IPS-NIHi11 (cell line): ENCODE measurements at places on chromosomes 3 and 15.

DNA sequence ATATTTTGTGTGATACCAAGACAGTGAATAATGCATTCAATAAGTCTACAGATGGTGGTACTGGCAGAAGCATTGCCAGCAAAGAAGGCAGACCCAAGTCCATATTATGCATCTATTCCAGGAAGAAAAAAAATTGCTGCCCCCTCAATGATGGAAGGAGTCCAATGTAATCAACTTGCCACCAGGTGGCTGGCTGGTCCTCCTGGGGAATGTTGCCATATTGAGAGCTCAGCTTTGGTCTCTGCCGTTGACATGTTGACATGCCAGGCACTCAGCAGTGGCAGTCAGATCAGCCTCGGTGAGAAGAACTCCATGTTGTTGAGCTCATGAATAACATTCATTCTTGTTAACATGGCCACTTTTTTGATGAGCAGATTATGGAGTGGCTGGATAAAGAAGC is 298.5 kb downstream of the IGSF11 start:
- no peak for DNase-seq

DNA sequence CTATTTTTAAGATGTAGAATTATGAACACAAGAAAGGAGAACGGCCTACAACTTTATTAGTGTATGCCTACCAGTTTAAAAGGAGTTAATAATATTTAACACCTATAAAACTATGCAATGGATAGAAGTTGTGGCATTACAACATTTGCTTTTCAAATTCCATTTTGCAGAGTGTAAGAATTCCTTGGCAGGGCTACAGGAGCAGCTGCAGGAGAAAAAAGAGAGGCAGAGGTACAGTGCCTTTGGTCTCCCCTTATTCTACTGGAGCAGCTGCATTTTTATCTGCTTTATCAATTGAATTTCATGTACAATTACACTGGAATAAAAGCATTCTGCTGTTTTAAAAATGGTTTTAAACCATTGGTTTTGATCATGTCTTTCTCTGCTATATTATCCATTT is 145.7 kb upstream of the KCNH8 start:
- DNase-seq, result no peak

DNA sequence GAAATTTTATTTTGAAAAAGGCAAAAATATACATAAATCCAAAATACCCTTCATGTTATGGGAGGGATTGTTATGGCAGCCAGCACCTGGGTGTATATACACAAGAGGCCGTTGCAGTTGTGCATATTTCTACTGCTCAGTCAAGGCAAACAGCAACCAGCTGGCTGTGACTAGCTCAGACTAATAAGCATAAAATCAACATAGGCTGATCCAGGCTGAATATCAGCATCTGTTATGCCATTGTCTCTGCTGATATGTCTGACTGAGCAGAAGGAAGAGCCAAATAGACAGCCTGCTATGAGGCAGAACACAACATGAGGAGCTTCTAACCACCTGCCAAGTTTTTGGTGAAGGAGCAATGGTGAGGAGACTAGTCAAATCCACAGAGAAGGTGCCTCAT is 457.5 kb upstream of the ALCAM start:
- no peak for DNase-seq

- DNase-seq, result no peak
These were observed 2.1 kb downstream of the IDH2 start for GRCh38 chr15:90099868-90100831.

DNA sequence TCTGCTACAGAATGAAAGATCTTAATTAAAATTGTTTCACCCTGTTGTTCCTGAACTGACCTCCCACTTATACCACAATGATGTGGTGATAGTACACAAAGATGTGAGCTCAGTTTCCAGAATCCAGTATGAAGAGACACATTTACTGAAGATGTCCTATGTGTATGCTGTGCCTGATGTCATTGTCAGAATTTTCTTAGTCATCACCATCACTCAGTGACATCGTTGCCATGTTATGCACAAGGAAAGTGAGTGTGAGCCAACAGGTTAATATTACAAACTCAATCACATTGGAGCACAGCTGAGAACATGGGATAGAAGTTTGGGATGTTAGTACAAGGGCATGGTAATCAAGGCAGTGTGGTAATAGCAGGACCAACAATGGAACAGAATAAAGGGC is 199.7 kb upstream of the CHRNA7 start:
- no peak for DNase-seq

DNA sequence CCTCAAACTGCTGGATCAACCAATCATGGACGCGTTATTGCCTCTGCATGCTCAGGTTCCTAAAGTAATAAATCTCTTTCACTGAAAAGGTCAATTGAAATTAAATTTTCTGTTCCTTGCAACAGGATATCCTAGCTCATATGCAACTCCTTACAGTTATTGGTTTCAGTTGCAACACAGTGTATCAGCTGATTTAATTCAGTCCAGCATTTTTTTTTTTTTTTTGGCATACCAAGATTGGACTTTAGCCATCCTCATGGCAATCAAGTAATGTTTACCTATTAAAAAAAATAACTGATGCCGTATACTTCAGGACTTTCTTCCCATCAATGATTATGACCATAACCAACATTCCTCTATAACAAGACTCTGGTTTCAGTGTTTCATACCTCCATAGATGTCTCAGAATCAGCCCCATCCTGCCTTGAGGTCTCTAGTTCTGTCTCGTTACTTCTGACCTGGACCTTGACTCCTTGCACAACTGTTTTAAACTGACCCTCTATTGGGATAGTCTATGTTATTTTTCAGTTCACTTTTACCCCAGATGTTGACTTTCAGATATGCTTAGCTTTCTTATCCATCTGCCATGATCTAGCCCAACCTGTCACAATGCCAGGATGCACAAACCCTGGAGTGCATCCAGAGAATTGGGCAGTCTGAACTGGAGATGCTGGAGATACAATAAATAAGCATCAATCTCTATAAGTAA is 265.0 kb upstream of the GADL1 start:
- no peak for DNase-seq

DNA sequence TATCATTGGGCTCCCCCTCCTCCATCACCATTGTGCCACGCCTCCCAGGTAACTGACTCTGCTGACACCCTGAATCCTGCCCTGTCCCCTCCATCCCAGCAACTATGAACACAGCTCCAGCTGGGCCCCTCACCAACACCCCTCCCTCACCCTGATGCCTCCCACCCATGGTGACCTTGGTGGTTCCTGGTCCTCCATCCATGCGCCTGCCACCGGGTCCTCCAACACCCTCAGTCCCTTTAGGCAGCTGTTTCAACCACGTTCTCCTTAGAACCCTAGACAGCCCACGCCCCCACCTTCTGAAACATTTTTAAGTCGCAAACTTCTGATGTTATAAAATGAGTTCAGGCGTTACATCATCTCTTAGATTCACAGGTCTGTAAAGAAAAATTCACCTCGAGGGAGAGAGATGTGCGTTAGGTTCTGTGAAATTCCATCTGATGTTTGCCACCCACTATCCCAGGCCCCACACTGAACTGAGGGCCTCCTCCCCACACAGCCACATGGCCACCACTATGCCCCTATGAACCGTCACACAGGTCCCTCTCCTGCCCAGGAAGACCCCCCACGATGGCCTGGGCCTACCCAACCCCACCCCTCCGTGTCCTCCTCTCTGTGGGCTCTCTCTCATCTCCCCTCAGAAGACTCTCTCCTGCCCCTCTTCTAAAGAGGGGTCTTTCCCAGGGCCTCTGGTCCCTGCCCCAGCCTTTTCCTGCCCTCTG is 29.8 kb downstream of the PCSK6 start:
- DNase-seq, result no peak

DNA sequence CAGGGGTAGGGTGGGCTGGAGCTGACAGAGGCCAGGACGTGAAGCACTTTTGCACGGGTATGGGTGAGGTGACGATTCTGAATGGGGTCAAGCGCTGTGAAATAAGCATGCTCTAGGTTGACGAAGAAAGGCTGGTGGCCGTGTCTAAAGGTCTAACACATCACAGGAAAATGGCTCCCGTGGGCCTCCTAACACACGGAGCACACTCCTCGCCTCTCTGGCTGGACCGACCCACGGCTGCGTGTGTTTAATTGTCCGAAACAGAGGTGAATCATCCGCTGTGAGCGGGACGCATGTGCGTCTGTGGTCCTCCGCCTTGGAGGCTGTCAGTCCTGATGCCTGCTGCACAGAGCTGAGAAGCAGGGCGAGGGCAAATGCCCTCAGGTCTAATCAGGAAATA is 130.6 kb downstream of the NSMCE3 start:
- no peak for DNase-seq
